ENCODE measurements at places on chromosomes 1 and 21.

DNA sequence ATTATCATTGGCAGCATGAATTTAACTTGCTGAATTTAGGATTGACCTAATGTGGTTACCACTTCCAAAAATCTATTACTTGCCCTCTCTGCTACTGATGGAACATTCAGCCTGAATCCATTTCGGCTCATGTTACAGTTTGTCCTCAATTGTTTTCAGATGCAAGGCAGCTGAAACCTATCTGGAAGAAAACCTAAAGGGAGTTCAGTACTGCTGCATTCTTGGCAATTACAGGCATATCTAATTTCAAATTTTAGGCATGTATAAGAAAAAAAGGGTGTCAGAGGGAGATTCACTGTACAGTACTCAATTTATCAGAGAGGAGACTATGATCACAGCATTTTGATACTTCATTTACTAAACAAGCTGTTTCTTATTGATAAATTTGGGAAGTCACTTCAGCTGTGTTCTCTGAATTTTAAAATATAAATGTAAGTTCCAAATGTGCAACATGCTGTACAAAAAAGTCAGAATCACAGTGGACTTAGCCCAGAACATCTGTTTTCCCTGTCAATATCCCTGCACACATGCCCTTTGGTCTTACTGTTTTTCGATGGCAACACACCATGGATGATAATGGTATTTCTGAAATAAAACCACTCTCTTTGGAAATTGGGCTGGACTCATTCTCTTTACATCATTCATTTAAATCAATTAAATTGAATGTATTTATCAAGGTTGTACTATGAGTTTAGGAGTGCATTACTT, 651.6 kb upstream of the ADGRL4 start:
- no peaks in the 10 kb centered on the region for H3K36me3 ChIP-seq
- no peak for DNase-seq
- no peaks in the 10 kb centered on the region for H3K27me3 ChIP-seq
- no peak overlapping the region for H3K4me3 ChIP-seq
- no peaks in the 10 kb centered on the region for H3K4me1 ChIP-seq

DNA sequence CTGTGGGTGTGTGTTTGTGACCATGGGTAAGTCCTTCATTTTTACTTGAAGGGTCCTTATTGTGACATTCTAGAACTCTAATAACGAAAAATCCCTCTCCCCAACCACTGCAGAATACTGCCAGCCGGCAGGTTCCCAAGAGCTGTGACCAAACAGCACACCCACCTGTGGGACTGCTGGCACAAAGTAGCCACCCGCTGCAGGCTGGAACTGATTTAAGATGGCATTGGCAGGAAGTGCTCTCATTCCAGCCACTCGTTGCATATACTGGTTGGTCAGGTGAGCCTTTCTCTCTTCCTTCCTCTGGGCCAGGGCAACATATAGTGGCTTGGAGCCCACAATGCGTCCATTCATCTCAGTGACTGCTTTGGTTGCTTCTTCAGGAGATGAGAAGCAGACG, 11.6 kb downstream of the PABPC4 start:
- no peak for DNase-seq
- peaks cover 7% of the 10 kb centered on the region for H3K4me1 ChIP-seq
- H3K27ac ChIP-seq: no peak overlapping the region
- no peaks in the 10 kb centered on the region for H3K27me3 ChIP-seq

DNA sequence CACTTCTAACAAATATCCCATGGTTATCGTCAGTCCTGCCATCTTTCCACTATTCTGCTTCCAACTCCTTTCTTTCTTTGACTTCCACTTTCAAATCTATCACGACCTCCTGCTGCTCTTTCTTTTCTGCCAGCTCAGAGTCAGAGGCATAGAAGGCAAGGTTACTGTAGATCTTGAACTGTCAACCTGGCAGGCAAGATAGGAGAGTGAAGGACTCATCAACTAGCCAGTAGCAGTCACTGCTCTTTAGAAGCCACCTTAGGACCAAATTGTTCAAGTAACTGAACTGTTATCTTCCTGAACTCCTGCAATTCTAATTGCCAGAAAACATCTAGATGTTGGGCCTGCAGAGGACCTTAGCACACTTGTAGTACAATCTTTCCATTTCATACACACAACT, 13.1 kb upstream of the FCER1A start:
- DNase-seq: no peak
- no peak overlapping the region for H3K4me3 ChIP-seq
- H3K4me1 ChIP-seq: no peaks in the 10 kb centered on the region

GRCh38 chr1:17281775-17282181, 26.2 kb upstream of the PADI4 start:
- H3K4me1 ChIP-seq: no peaks in the 10 kb centered on the region
- peaks cover 13% of the 10 kb centered on the region for H3K27me3 ChIP-seq
- no peak overlapping the region for H3K4me3 ChIP-seq
- H3K27ac ChIP-seq: no peak overlapping the region
- H3K36me3 ChIP-seq: no peaks in the 10 kb centered on the region

DNA sequence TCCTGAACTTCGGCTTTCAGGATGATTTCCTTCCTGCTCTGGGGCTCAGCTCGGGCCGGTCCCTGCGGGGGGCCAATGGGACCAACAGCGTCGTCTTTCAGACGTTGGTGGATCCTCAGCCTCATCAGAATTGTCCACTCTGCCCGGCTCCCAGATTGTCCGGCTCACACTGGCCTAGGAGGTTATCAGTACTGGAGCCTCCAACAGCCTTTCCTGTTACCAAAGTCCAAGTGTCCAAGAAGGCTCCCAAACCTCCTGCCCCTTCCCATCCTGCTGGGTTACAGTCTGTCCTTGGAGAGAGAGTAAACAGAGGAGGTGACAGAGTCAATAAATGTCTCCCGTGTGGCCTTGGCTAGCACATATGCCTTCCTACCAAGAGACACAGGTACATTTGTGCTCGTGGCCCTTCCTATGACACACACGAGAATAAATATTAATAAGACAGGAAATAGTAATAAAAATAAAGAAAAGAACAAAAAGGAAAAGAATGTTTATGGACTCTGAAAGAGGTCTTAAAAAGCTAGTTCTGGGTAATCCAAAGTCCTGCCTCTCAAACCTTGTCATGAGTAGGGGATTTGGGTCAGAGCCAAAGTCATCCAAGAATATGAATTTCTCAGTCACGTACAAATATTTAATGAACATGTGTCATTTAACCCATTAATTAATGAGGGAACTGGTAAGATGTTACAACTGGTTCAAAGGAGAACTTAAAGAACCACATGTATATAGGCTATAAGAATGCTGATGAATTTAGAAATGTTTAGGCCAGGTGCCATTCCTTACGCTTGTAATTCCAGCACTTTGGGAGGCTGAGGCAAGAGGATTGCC, 80.8 kb upstream of the SLC2A1 start:
- no peaks in the 10 kb centered on the region for H3K4me1 ChIP-seq
- H3K4me3 ChIP-seq: no peak overlapping the region
- no peaks in the 10 kb centered on the region for H3K36me3 ChIP-seq
- H3K27ac ChIP-seq: no peak overlapping the region
- H3K27me3 ChIP-seq: no peaks in the 10 kb centered on the region

DNA sequence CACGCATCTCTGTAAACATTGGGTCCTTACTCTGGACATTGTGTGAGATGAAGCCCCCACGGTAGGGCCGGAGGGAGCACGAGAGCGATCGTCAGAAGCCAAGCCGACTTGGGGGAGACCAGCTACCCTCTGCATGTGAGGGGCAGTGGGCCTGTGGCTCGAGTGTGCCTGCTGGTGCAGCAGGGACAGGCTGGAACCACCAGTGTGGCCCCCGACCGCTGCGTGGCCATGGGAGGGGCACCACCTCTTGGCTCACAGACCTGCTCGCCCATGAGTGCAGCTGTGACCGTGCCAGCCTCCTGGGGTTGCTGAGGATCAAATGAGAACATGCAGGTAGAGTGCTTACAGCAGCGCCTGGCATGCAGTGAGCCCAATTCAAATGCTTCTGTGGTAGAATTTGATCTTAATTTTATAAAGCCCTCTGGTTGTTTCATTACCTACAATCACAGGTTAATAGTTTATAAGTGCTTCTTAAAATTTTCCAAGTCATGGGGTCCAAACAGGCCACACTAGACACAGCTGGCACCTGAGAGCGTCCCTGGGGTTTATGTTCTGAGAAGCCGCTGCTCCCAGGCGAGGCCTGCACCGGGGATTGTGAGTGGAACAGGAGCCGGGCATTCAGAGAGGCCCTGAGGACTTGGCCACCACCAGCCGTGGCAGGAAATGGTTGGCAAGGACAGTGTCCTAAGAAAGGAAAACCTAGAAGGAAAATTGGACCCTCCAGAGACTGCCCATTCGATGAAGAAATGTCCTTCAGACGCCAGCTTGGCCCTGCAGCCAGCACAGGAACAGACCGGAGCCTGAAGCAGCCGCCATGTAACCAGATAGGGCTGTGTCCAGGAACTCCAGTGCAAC, 22.6 kb upstream of the ADARB1 start:
- peak; percentile 87 for DNase-seq
- peaks cover 36% of the 10 kb centered on the region for H3K4me1 ChIP-seq
- H3K27ac ChIP-seq: peak overlapping the region; percentile 91
- H3K36me3 ChIP-seq: no peaks in the 10 kb centered on the region
- no peaks in the 10 kb centered on the region for H3K27me3 ChIP-seq

- H3K4me1 ChIP-seq: no peaks in the 10 kb centered on the region
- no peak overlapping the region for H3K4me3 ChIP-seq
- H3K36me3 ChIP-seq: no peaks in the 10 kb centered on the region
- no peaks in the 10 kb centered on the region for H3K27me3 ChIP-seq
- no peak overlapping the region for H3K27ac ChIP-seq
- DNase-seq: no peak
These were observed 7.5 kb upstream of the RNF223 start for GRCh38 chr1:1081311-1082238.

- H3K4me1 ChIP-seq: no peaks in the 10 kb centered on the region
- DNase-seq: no peak
- no peaks in the 10 kb centered on the region for H3K27me3 ChIP-seq
- no peaks in the 10 kb centered on the region for H3K36me3 ChIP-seq
These were observed 23.0 kb downstream of the DNM3 start for GRCh38 chr1:171864308-171864707.
